A172 (cell line): ENCODE measurements at places on chromosomes 7 and 10. TPM values are rescaled to one million over a fixed set of nuclear protein-coding genes. Genes with fewer than 3 reads are reported as not detected.

GRCh38 chr10:30233186-30233959 lies 115.7 kb downstream of the MTPAP start:
- DNase-seq, result no peak

- peak; percentile 78 for DNase-seq
These were observed 30.0 kb upstream of the MSRB2 start for GRCh38 chr10:23065181-23065948.

- no peak for DNase-seq
These were observed 1.3 kb downstream of the SAP25 start for GRCh38 chr7:100572281-100572948.

- DNase-seq, result peak; percentile 95
These were observed 23.3 kb downstream of the YAE1 start for GRCh38 chr7:39589323-39590111.

DNA sequence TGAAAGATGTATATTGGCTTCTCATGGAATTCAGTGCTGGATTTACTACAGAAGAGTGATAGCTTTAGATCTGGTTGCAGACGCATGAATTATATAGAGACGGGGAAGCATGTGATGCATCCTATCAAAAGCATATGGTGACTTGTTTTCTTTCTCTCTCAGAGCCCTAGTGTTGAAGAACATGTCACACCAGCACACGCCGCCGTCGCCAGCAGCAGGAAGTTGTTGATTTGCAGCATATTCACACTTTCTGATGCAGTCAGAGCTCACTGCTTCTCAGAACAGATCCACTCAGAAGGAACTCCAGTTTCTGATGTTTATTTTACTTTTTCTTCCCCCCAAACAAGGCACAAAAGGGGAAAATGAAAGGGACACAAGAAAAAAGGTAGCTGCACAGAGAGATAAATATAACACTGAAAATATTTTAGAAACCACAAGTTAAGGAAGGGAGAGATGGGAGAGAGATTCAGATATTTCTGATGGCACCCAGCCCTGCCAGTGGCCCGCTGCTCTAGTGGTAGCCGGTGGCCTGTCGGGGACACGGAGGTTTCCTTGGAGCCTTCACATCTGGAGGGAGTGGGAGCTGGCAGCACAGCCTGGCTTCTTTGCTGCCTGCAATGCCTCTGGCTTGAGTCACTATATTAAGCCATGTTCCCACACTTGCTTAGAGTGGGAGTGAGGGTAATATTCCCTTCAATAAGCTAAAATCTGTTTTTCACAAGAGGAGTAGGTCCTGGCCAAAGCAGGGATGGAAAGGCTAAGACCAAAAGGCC lies 123.2 kb downstream of the NRP1 start:
- DNase-seq, result no peak

DNA sequence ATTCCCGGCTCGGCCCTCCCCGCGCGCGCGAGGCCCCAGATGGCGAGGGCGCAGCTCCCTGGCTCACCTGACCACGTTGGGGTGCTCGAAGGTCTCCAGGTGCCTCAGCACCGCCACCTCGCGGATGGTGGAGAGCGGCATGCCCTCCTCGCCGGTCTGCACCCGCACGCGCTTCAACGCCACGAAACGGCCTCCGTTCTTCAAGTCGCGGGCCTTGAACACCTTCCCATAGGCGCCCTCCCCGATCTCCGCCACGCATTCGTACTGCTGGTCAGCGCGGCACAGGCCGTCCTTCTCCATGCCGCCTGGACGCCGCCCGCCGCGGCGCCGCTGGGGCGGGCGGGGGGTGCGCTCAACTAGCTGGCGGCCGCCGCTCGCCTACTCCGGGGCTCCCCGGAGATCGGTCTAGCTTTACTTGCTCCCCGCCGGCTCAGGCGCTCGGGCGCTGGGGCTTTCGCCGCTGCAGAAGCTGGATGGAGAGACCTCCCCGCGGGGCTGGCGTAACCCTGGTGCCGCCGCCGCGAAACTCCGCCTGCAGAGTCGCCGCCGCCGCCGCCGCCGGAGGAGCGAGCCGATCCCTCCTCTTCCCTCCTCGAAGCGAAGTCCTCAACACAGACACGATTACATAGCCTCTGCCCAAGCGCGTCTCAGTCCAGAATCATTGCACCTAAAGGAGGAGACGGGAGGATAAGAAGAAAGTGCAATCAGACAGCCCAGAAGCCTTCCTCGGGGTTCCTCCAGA lies 3.2 kb downstream of the CDK6 start:
- peak; percentile 77 for DNase-seq

GRCh38 chr7:19713676-19714075 lies 4.8 kb upstream of the POLR1F start:
- peak; percentile 54 for DNase-seq

- no peak for DNase-seq
These were observed 48.8 kb upstream of the CARD11 start for GRCh38 chr7:3092468-3092867.

DNA sequence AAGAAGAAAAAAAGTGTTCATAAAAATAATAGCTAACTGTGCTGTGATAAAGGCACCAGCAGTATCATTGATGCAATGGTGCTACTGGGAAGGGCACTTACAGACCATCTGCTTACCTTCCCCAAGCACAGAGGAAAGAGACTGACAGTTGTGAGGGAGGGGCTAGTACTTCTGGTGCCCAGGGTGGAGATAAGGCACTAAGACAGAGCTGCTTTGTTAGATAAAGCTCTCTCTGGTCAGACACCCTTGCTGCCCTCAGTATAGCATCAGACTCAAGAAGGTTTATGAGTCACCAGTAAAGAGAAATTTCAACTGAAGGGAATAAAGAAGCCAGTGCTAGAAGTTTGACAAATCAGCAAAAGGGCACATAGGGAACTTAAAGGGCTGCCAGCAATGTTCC lies 325.6 kb downstream of the HPSE2 start:
- no peak for DNase-seq

DNA sequence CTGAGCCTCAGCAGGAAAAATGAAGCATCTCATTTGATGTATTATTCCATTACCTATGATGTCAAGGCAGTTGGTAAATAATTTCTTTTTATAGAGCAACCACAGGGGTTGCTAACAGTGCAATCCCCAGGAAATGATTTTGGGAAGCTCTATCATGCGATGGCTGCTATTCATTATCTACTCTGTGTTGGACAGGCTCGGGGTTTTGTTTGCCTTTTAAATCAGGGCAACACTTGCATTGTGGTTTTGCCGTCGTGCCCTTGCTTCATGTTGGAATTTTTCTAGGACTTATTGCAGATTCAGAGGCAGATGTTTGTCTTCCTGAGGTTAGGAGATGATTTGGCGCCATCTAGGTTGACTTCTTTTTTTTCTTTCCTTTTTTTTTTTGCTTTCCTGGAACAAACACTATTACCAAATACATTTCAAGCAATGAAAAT lies 128.4 kb downstream of the BICC1 start:
- peak; percentile 96 for DNase-seq

DNA sequence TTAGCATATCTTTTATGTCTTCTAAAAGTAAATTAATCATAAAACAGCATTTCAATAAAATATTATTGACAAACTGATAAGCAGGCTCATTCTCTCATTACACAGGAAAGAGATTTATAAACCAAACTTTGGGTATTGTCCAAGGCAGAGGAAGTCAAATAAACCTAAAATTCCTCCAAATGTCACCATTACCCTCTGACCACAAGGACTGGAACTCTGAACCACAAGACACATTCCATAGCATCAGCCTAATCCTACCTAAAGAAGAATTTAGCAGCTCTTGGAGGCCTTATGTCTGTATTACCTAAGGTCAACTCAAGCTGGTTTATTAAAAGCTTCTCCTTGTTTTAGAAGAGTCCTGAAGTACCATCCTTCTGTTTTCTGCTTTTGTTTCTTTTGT lies 82.4 kb upstream of the SLC13A1 start:
- peak; percentile 42 for DNase-seq

GRCh38 chr7:113774182-113774807 lies 144.5 kb downstream of the PPP1R3A start:
- peak; percentile 59 for DNase-seq

- DNase-seq, result no peak
These were observed 42.5 kb downstream of the RASGEF1A start for GRCh38 chr10:43224321-43224720.

- no peak for DNase-seq
These were observed 19.6 kb upstream of the ZNF735 start for GRCh38 chr7:64187408-64187807.

DNA sequence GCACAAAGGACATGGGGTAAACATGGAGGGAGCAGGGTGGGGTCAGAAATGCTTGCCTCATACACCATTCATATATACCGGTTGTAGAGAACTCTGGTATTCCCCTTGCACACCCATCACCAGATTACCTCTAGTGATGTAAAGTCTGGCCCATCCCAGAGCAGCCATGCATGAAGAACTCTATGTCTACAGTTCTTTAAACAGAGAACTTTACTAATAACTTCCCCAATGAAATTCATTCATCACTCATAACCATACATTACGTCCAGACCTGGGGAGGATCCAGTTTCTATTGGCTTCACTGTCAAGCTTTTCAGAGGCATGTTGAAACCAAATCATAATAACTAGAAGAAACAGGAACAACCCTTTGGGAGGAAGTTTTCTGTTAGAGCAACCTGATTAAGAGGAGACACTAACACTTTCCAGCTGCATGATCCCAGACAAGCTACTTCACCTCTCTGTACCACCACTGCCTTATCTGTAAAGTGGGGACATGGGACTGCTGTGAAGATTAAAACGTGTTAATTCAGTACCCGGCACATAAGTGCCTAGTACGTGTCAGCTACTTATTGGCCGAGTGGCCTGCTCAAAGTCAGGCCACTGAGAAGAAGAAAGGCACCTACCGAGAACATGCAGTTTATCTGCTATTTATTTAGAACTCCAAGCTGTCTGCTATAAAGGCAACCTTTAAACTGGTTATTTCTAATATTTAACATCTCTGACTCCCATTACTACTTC lies 59.7 kb downstream of the IGF2BP3 start:
- DNase-seq, result no peak

The MSS51 gene
- total RNA-seq, result 0.07 and 0.60 TPM in 2 replicates

The SEMA3E gene
- total RNA-seq, result 0.29 and 3.6 TPM in 2 replicates

The SLC25A28 gene
- total RNA-seq, result 17.4 and 18.2 TPM in 2 replicates

The NPFFR1 gene
- total RNA-seq, result 0.02 TPM in 1 of 2 replicates, not detected in the other

The AMZ1 gene
- 0.07 and 0.28 TPM in 2 replicates for total RNA-seq

The MAGI2 gene
- total RNA-seq, result 1.4 and 1.5 TPM in 2 replicates

The PLAU gene
- 6.7 and 8.9 TPM in 2 replicates for total RNA-seq

The SNX10 gene
- 23.2 and 28.9 TPM in 2 replicates for total RNA-seq
